ENCODE measurements at places on chromosomes 16 and 17.

DNA sequence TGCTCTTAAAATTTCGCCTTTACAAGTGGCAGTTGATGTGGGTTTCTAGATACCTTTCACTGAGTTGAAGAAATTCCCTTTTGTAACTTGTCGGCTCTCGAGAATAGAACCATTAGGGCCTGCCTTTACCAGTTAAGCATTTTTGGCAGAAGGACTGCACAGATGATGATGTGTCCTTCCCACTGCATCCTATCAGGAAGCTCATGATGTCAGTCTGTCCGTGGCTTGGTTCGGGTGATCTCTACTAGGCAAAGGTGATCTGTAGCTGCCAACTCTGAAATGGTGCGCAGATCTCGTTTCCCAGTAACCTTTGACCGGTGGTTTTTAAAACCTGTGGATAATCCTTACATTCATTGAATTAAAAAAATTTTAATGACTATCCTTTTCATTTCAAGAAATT lies 49.7 kb downstream of the ZNRF1 start:
- DNase-seq = no peak

- no peak for DNase-seq
These were observed 7.9 kb downstream of the MAP2K4 start for GRCh38 chr17:12028611-12029010.

DNA sequence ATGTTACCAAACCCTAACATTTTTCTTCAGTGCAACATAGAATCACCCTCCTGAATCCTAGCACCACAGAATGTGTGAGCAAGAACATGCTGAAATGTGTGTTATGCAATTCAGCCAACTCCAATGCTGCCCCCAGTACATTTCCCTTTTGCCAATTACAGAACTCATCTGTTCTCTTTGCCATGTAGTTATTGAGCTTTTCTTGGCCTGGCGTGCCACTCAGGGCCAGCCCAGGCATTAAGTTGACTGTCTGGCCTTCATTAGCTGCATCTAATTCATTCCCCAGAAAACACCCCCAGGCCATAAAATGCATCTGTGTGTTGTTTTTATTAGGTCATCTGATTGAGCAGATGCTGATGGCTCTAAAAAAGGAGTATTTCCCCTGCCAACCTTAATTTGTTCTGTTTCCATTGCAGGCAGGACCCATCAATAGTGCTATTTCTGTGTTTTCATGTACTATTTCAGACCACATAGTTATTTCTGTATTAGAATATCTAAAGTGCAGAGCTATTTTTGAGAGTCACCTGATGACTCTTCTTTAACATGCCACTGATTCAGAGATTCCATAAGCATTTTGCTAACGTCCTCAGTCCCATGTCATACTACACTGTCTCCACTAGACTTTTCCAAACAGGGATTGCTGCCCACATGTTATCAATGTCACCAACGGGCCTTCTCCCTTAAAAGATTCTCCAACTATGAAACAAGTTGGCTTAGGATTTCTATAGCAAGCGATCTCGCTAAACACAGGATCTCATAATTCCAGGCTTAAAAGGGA lies 969.7 kb downstream of the CDH11 start:
- no peak for DNase-seq

DNA sequence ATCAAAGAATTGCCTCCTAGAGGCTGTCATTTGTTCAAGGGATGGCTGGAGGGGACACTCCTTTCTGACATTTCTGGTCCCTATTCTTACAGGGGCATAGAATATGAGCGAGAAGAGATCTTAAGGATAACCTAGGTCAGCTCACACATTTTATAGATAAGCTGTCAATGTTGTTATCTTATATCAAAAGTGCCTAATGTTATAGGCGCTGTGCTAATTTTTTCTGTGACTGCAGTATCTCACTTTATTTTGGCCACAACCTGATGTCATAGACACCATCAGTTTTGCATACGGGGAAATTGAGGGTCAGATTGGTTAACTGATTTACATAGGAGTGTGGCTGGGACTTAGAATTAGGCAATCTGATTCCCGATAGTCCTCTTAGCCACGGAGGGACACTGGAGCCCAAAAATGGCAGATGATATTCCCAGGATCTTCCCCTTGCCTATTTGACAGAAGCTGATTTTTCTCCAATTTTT lies 1.2 kb downstream of the CPD start:
- DNase-seq = peak; percentile 26

DNA sequence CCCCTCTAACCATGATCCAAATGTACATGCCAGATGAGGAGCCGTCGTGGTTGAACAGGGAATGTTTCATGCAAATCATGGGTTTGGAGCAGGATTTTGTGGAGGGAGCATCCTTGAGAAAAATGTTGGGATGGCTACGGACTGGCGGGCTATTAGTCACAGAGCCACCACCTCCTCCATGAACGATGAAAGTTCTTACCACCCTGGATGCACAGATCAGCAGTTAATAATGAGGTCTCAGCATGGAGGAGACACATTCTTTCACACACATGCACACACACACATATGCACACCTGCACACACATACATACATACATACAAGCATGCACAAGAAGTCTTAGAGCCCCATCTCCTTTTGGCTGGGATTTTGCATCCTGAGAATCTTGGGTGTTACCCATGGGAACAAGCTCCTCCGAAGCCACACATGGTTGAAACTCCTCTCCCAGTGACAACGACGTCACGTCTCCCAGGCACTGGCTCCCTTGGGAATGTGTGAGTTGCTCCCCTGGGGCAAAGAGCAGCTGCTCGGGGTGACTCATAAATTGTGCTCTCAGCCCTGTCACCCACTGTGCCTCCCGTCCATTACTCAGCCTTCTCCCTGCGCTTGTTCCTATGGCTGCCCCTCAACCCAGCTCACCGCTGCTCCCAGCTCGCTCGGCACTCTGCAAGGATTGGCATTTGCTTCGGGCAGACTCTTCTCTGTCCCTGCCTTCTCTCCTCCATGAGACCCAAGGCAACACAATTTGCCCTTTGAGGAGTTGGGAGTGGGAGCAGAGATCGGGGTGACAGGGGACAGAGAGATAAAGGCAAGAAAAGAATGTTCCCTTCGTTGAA lies 344.6 kb downstream of the SOX9 start:
- DNase-seq = peak; percentile 94

DNA sequence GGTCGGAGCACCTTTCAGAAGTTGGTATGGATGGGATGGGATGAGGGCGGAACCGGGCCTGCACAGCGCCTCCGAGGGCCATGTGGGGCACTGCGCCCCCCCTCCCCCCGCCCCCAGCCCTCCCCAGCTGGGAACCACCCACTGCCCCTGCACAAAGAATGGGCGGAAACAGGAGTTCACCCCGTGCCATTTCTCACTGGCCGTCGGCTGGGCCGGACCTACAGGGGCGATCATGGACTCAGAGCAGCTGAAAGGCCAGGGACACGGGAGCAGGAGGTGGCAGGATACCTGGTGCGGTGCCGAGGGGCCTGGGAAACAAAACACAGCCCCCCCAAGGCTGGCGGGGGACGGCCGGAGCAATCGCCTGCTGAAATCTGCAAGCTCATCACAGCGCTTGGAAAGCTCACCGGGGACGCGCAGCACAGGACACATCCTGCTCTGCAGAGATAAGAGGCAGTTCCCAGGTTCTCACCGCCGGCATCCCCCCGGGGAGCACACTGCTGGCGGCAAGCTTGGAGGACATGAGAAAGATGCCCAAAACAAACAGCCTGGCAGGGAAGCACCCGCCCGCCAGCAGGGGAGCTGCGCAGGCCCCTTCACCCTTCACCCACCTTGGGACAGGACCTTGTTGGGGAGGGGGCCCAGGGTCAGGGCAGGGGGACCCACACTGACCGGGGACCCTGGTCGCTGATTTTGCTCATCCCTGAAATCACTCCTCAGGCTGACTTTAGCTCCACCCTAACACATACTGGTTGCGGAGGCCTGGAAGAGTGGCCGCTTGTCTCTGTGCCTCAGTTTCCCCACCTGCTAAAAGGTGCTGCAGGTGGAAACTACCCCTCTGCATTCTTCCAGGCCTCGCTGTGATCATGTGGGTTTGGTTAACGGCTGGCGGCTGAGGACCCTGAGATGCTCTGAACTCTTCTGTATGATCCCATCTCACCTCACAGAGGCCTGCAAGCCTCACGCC lies 263.9 kb downstream of the C16orf95 start:
- DNase-seq = no peak

GRCh38 chr16:13171313-13171712 lies 269.9 kb downstream of the SHISA9 start:
- no peak for DNase-seq

- DNase-seq = no peak
These were observed 43.5 kb downstream of the SMPD3 start for GRCh38 chr16:68404736-68405345.

Measured in SW480 (cell line).